Stimulated activated CD4-positive, alpha-beta T cell treated with anti-CD3 and anti-CD28 coated beads, TNF-alpha, amount 100 ng/mL, for 24 hours (primary cell): ENCODE measurements at places on chromosomes 1 and 21.

GRCh38 chr1:199112365-199112764 is 473.5 kb downstream of the PTPRC start:
- no peak for DNase-seq

GRCh38 chr1:202956969-202957368 is 1.1 kb downstream of the ADIPOR1 start:
- no peak for DNase-seq

GRCh38 chr1:221494670-221495069 is 247.2 kb downstream of the DUSP10 start:
- no peak for DNase-seq

DNA sequence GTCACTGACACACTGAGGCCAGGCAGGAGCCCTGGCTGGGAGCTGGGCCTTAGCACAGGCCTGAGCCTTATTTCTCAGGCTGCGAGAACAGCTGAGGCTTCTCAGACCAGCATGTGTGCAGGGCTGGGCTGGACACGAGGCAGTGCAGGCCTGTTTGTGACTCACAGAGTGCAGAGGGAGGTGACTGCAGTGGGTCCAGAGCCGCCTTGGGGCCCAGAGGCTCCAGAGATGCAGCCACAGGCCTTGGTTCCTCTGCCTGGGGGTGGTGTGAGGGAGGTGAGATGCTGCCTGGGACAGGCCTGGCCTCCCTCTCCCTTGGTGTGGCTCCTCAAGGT is 61.2 kb upstream of the ETV3 start:
- no peak for DNase-seq

DNA sequence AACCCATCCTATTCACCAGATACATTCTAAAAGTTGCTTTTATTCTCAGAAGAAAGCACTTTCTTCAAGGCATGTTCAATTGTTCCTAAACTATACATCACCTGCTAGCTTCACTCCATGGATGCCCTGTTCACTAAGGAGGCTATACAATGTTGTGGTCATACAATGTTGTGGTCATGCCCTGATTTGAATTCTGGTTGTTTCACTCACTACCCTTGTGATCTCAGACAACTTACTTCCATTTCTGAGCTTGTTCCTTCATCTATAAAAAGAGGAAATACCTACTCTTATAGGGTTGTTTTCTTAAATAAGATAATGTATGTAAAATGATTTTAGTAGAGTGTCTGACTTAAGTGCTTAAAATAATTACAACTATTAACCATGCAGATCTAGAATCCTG is 19.7 kb downstream of the EDEM3 start:
- DNase-seq: no peak

GRCh38 chr1:29756498-29756897 is 520.2 kb downstream of the PTPRU start:
- DNase-seq: no peak

DNA sequence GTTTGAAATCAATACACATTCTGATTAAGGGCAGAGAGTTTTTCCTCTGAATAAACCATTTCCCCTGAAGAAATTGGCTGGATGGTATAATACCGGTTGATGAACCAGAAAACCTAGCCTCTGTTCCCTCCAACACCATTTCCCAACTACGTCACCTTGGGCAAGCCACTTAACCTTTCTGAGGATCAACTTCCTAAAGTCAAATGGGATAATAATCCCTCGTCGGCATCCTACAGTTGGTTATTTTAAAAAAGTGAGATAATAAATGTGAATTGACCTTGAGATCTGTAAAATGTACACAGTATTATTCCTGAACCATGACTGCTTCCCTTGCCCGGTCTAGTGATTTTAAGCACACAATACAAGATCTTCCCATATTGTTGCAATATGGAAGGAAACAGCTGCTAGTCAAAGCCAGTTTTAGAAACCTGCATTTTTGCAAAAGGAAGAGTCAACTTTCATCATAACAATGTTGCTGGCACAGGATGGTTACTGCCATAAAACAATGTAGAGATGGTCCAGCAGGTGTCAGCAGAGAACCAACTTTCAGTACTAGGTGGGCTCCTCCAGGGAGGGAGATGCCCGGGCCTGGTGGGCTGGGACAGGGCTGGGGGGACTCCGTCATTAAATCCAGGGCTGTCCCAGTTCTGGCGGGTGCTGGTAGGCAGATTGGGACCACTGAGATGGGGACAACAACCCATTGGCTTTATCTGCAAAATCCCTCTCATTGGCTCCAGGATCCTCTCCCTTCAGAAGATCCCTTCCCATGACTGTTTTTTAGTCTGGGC is 5.2 kb upstream of the HLX start:
- no peak for DNase-seq

GRCh38 chr1:29453502-29454240 is 217.3 kb downstream of the PTPRU start:
- DNase-seq: no peak

GRCh38 chr21:35390013-35390776 is 341.1 kb upstream of the RUNX1 start:
- DNase-seq: no peak

DNA sequence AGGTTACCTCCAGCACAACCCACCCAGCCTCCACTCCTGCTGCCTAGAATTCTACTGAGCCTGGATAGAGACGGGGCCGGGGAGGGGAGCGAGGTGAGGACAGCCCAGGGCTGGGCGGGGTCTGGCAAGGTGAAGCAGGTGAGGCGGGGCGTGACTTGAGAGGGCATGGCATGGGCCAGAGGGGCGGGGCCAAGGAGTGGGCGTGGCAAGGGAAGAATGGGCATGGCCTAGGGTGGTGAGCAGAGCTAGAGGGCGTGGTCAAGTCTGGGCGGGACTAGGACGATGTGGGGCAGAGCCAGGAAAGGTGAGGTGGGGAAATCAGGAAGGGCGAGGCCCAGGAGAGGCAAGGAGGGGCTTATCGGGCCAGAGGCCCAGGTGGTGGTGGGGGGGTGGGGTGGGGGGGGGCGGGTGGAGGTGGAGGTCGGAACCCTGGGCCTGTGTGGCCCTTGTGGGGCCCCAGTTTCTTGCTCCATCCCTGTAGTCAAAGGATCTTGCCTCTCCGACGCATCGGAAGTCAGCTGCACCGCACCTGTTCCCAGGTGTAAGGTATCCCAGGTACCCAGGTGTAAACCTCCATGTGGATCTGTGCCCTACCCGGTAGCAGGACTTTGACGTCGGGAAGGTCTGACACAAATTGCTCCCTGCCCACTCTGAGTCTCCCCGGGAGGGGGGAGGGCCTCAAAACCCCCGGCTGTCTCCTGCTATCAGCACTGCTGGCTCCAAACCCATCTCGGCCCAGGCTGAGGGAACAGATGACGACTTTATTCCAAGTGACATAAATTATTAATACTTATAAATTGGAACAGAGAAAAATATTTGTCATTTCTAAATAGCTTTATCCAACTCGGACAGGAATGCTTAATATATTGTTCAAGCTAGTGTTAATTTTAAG is 32.9 kb upstream of the UTS2 start:
- no peak for DNase-seq

DNA sequence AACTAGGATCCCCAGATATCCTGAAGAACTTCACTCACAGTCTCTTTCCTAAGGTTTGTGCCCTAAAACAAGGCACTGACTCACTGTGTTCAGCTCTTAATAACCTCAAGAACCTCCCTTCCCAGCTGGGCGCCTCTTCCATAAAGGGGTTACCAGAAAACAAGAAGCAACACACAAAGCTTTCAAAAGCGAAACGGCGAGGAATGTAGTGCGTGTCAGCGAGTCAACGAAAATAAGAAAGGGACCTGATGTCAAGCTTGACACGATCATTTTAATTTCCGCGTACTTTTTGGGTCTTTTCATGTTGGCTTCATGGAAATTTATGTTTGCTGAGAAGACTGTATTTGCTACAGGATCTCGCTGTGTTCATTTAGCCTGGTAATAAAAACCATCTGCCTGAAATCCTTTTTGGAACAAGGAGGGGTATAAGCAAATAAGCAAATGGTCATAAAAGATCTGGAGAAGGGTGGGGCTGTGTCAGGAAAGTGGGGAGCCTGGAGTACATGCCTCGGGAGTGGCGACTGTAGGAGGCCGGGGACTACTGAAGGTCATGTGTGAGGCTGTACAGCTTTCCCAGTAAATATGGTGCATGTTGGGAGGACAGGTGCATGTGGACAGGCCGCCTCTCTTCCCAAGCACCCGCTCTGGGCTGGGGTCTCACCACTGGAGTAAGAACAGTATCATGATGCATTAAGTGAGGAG is 11.4 kb upstream of the CLDN14 start:
- DNase-seq: no peak

DNA sequence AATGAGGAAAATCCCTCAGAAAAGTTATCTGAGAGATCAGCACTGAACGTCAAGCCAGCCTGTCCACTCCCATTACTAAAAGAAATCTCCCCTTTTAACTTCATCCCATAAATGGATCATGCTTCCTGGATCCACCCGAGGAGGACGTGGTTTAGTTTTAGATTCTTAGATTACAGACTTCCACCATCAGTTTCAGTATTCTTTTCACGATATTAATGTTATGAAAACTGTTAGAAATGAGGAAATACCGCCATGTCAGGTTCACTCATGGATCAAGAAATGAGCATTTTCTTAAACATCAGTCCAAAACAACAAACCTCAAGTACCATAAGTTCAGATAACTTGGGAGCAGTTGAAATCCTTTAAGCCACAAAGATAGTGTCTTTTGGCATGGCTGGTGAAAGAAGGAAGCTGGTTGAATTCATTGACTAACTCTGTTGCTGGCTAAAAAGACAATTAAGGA is 49.8 kb downstream of the NFIA start:
- DNase-seq: no peak

DNA sequence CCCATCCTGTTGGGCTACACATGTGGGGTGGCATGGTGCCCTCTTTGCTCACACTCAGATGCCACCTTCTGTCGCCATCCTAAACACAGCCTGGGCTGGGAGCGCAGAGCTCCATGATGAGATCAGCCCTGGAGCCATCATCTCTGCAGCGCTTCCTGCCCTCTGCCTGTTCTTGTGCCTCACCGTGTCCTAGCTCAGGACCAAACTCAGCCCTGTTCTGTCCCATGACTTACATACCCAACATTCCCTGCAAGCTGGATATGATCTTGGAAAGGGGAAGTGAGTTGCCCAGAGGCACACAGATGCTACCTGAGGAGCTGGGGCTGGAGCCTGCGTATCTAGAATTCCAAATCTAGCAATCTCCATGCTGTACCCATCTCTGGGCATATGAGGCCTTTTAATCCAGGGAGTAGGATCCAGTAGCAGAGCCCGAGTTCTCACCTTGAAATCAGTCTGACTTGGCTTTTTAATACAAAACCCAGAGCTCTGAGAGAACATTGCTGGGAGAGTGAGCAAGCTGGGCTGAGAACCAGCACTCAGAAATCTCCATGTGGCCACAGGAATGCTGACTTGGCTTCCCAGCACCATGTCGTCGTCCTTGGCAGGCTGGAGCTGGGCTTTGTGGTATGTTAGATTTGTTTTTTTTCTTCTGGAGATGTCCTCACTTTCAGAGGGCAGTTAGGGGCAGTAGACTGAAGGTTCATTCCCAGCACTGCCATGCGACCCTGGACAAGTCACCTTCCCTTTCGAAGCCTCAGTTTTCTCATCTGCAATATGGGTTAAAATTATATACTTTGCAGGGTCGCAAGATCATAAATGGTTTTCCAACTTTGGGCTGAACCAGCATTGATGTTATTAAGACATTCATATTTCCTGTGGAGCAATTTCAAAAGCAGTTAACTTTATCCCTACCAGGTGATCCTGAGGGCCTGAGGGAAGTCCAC is 2.6 kb downstream of the ALPL start:
- DNase-seq: no peak

- DNase-seq: peak; percentile 38
Measured at GRCh38 chr1:77281491-77282186, at the start of gene AK5. Gene AK5 (plus strand): TSS chr1:77282019. CDS start chr1:77282314, 295 bp downstream.

- DNase-seq: no peak
Measured at GRCh38 chr1:113094506-113094905, 21.5 kb downstream of the LRIG2 start.

DNA sequence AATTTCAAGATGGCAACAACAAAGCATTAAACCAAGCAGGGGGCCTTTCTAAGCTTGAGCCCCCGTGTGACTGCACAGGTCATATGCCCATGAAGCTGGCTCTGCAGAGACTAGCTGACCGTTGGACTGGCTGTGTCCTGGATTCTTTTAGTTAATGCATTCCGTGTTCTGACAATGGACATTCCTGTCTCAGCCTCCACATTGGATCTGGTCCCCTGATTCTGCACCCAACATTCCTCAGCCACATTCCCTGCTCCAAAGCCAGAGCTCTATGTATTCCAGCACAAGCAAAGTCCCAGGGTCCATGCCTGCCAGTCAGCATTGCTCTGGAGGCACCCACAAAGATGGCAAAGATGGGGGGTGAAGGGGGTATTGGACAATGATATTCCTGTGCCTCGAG is 5.1 kb upstream of the NAV1 start:
- no peak for DNase-seq

- no peak for DNase-seq
Measured at GRCh38 chr1:33372677-33373076, 51.8 kb upstream of the A3GALT2 start.

DNA sequence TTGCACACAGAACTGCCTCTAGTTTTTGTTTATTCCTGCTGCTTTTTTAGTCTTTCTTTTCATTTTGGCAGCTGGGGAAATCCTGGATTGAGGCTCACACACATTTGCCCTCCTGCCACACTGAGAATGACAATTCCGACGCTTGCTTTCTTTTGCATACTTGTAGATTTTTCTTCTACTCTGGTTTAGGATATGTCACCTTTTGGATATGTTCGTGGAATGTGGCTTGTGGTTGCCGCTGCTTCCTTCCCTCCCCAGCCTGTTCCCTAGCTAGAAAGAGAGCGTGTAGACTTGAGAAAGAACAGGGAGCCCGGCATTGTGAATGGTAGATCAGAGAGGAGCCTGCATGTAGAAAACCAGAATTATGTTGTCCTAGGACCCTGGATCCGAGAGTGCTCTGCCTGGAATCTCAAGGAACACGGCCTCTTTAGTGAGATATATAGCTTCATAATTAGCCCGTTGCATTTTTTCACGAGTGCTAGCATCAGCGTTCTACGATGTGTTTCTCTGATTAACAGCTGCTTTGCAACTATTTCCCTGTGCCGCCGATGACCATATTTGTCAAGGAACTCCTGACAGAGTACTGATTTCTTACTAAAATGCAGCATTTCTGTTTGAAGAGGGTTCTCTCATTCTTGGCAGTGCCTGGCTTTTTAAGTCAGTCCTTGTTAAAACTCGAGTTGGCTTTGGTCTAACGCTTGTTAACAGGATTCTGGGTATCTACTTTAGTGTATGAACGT is 56.2 kb downstream of the PEX14 start:
- DNase-seq: no peak

- DNase-seq: no peak
Measured at GRCh38 chr21:33586927-33587326, 1.6 kb downstream of the DONSON start.

GRCh38 chr1:81998165-81998564 is 197.4 kb downstream of the ADGRL2 start:
- DNase-seq: no peak
